Thyroid gland (tissue), 4 donors: ENCODE measurements at places on chromosomes 3 and 15.

- no peak for DNase-seq
- no peak overlapping the region for H3K4me3 ChIP-seq
- no peaks in the 10 kb centered on the region for H3K27me3 ChIP-seq
- H3K36me3 ChIP-seq = no peaks in the 10 kb centered on the region
Observed at GRCh38 chr3:79253271-79253670, 514.5 kb downstream of the ROBO1 start.

DNA sequence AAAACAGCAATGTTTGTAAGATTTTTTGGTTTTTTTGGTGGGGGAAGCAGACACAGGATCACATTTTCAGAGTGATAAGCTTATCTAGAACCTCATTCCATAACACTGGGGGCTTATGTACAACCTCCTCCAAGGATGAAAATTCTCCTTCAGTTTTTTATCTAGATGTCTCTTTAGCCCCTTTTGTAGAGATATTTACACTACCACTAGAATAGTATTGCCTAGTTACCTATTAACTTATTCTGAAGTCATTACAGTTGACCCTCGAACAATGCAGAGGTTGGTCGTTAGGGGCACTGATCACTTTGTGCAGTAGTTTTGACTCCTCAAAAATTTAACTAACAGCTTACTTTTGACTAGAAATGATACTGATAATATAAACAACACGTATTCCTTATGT is 32.8 kb downstream of the IFT57 start:
- no peak for DNase-seq
- no peaks in the 10 kb centered on the region for H3K27me3 ChIP-seq
- H3K36me3 ChIP-seq = peaks cover 16% of the 10 kb centered on the region
- no peak overlapping the region for H3K4me3 ChIP-seq
- H3K4me1 ChIP-seq = no peaks in the 10 kb centered on the region

- no peaks in the 10 kb centered on the region for H3K4me1 ChIP-seq
- DNase-seq = no peak
- H3K27ac ChIP-seq = no peak overlapping the region
- no peaks in the 10 kb centered on the region for H3K36me3 ChIP-seq
- H3K4me3 ChIP-seq = no peak overlapping the region
Observed at GRCh38 chr3:74501007-74501406, 113.5 kb downstream of the CNTN3 start.

DNA sequence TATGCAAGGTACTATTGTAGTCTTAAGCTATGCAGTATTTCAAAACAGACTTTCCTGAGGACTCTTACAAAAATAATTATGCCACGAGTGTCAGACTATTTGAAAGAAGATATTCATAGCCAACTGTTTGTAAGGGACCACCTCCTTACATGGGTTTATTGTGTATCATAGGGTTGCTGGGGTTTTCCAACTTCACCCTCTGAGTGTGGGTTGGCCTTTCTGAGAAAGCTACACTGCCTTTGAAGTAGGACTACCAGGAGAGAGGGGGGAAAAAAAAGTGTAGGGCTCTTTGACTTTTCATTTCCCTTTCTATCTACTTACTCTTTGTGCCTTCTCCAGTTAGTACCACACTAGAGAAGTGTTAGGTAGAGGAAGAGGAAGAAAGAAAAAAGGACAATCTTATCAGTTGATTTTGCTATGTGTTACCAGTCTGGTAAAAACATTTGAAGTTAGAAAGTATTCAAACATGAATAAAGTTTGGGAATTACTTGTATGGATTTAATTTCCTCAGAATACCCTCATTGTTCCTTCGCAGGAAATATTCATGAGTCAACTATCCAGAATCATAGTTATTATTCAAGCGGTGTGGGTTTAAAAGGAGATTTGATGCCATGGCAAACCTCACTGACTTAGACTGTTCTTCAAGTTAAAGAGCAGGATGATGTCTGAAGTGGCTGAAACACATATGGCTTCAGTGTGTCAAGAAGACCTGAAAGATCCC is 329.3 kb upstream of the THBS1 start:
- H3K36me3 ChIP-seq = no peaks in the 10 kb centered on the region
- DNase-seq = no peak
- H3K27me3 ChIP-seq = no peaks in the 10 kb centered on the region

GRCh38 chr15:90165659-90166489 is 35.3 kb upstream of the SEMA4B start:
- H3K4me3 ChIP-seq = no peak overlapping the region
- no peaks in the 10 kb centered on the region for H3K27me3 ChIP-seq
- no peaks in the 10 kb centered on the region for H3K36me3 ChIP-seq

DNA sequence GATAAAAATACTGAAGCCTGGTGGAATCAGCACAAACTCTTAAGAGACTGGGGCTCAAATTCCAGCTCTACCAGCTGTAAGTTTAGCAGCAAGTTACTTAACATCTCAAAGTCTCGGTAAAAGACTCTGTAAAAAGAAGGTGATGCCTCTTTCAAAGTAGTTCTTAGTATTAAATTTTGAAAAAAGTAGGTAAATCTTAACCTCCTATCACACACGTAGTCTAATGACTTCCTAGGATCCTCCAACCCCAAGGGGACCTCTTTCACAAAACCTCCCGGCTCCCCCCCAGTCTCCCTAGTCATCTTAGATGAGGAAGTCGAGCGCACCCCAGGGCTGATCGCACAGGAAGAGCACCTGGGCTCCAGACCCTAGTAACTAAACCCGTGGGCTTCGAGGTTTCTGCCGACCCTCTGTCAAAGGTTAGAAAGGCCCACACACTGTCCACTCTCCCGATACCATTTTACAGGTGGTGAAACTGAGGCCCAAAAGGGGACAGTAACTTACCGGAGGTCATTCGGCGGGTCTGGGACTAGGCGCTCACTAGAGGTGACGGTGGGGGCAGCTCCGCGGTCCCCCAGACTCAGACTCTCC is 427 bp downstream of the MBD4 start:
- peak overlapping the region; percentile 73 for H3K4me3 ChIP-seq
- H3K4me1 ChIP-seq = peaks cover 41% of the 10 kb centered on the region
- no peaks in the 10 kb centered on the region for H3K36me3 ChIP-seq
- H3K27ac ChIP-seq = peak overlapping the region; percentile 58

DNA sequence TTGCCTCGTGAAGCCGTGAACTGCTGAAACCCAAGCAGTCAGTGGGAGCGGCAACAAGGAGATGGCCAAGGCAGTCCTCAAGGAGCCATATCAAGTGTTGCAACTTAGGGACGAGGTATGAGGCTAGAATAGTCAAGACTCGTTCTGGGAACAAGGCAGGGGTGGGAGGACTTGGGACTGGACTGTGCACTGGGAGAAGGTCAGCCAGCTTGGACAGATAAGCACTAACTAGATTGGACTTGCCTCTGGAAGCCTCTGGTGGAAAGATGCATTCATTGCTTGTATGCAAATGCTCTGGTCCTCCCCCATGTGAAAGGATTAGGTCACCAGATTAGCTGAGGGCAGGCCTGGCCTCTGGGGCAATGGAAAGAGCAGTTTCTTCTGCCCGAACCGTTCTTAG is 123.3 kb upstream of the CTNNB1 start:
- no peak overlapping the region for H3K4me3 ChIP-seq
- no peaks in the 10 kb centered on the region for H3K4me1 ChIP-seq
- H3K27ac ChIP-seq = no peak overlapping the region
- no peaks in the 10 kb centered on the region for H3K27me3 ChIP-seq

DNA sequence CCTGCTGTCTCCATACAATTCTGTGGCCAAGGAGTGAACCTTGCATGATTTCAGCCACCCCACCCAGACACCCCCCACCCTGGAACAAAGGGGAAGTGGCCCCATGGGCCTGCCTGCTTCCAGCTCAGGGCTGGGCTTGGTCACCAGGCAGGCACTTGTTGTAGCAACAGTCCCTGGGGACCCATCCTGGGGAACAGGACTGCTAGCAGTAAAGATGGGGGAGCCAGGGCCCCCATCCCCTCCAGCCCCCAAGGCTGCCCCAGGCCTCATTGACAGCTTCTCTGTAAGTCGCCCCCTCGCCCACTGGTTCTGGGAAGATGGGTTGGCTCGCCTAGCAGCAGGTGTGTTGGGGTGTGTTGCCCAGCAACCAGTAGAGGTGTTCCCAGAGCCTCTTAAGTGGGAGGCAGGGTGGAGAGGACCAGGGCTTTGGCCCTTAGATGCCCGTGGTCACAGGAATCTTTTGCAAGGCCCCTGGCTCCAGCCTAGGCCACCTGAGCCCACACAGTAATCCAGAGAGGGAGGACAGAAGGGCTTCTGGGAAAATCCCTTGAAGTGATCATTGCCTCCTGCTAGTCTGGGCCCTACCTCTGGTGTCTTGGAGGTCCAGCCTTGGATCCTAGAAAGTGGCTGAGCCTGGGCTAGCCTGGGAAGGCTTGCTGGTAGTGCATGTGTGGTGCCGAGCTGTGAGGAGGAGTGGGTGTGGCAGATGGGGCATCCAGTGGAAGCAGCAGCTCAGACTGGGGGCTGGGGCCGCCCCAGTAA is 48.9 kb downstream of the CYP11A1 start:
- H3K27me3 ChIP-seq = no peaks in the 10 kb centered on the region

- no peaks in the 10 kb centered on the region for H3K4me1 ChIP-seq
- H3K36me3 ChIP-seq = peaks cover 41% of the 10 kb centered on the region
- no peak for DNase-seq
- no peak overlapping the region for H3K4me3 ChIP-seq
Observed at GRCh38 chr3:194661946-194662345, 10.0 kb downstream of the LSG1 start.

- H3K27me3 ChIP-seq = no peaks in the 10 kb centered on the region
- peaks cover 5% of the 10 kb centered on the region for H3K4me1 ChIP-seq
- no peak overlapping the region for H3K27ac ChIP-seq
- H3K4me3 ChIP-seq = no peak overlapping the region
- H3K36me3 ChIP-seq = no peaks in the 10 kb centered on the region
- no peak for DNase-seq
Observed at GRCh38 chr3:138867996-138868395, 33.3 kb upstream of the PIK3CB start.

DNA sequence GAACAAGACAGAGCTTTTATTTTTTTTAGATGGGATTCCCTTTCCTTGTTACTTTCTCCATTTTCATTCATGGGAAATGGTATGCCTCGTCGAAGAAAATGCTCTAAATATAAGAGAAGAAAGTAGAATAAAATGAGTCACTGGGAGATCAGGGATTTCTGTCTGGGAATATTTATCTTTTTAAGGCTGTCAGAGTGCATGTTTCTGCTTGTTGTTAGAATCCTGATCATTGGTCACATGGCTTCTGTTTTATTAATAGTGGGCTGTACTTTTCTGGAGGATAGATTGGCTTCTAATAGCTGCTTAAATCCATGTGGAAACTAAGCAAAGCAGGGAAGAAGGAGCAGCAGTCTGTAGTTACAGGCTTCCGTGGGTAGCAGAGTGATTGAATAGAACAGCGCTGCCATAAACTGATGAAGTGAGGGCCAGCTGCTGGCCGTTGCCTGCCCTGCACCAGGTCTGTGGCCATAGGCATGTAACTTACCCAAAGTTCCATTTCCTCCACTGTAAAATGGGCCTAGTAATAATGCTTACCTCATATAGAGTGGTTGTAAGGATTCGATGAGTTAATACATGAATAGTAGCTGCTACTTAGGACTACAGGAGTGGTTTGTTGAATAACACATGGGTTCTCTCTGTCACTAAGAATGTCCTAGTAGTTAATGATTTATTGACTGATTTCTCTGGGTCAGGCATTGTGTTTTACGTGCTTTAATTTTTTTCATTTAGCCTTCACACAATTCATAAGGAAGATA is 289.9 kb downstream of the SATB1 start:
- no peak for DNase-seq
- no peaks in the 10 kb centered on the region for H3K36me3 ChIP-seq
- no peaks in the 10 kb centered on the region for H3K4me1 ChIP-seq
- no peak overlapping the region for H3K4me3 ChIP-seq

DNA sequence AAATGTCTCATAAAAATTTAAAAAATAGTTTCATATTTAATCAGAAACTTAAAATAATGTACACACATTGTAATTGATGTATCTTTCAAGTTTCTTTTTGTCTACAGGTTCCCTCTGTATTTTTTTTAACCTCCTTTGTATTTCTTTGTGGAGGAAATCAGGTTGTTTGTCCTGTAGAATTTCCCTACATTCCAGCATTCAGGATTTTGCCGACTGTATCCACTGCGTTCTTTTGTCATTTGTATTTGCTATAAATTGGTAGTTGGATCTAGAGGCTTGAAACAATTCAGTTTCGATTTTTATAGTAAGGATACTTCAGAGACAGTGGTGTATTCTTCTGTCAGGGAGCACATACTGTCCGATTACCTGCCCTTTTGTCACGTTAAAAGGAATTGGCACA is 367.2 kb downstream of the SOX2 start:
- H3K27ac ChIP-seq = no peak overlapping the region
- H3K4me1 ChIP-seq = no peaks in the 10 kb centered on the region
- no peaks in the 10 kb centered on the region for H3K36me3 ChIP-seq
- no peaks in the 10 kb centered on the region for H3K27me3 ChIP-seq
- DNase-seq = no peak

- H3K36me3 ChIP-seq = no peaks in the 10 kb centered on the region
- H3K27ac ChIP-seq = no peak overlapping the region
- DNase-seq = no peak
Observed at GRCh38 chr3:182121401-182121800, 409.7 kb downstream of the SOX2 start.

GRCh38 chr15:41648770-41649169 is 11.4 kb upstream of the MGA start:
- no peaks in the 10 kb centered on the region for H3K4me1 ChIP-seq
- H3K36me3 ChIP-seq = no peaks in the 10 kb centered on the region
- no peak overlapping the region for H3K4me3 ChIP-seq
- no peaks in the 10 kb centered on the region for H3K27me3 ChIP-seq
- no peak for DNase-seq

GRCh38 chr15:68204776-68205557 is at the start of gene CALML4:
Gene CALML4, minus strand, starts transcription at chr15:68205332. Its CDS starts 85 bp downstream, at chr15:68205247.
- peaks cover 21% of the 10 kb centered on the region for H3K4me1 ChIP-seq
- peak within 1 kb of the TSS; percentile 19 for H3K27ac ChIP-seq
- DNase-seq = peak; percentile 77
- no peaks in the 10 kb centered on the region for H3K36me3 ChIP-seq
- no peak within 1 kb of the TSS for H3K4me3 ChIP-seq

DNA sequence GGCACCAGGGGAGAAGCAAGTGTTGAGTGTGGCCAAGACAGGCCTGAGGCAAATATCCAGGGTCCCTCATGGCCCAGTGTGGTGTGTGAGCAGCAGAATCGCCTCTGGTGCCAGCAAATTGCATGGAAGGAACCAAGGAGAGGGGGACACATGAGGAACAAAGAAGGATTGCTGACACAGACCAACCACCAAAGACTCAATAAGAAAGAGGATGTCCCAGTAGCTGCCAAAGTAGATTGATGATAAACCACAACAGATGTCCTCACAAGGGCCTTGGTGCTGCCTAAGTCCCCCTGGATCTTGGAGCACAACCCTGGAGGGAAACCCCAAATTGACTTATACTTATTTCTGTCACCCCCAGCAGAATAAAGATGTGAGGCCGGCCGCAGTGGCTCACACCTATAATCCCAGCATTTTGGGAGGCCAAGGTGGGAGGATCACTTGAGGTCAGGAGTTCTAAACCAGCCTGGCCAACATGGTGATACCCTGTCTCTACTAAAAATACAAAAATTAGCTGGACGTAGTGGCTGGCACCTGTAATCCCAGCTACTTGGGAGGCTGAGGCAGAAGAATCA is 10.6 kb downstream of the SRGAP3 start:
- no peak for DNase-seq
- no peaks in the 10 kb centered on the region for H3K36me3 ChIP-seq
- peaks cover 9% of the 10 kb centered on the region for H3K4me1 ChIP-seq
- H3K27ac ChIP-seq = no peak overlapping the region
